ENCODE measurements at places on chromosomes 2 and 18. TPM values are rescaled to one million over a fixed set of nuclear protein-coding genes. Genes with fewer than 3 reads are reported as not detected.

STEAP3 gene
- total RNA-seq, result 27.4 TPM

GRCh38 chr18:37985126-37985525 is 419.5 kb upstream of the CELF4 start:
- no peaks in the 10 kb centered on the region for H3K4me1 ChIP-seq
- no peak for DNase-seq
- no peak overlapping the region for H3K27ac ChIP-seq
- no peak overlapping the region for H3K4me3 ChIP-seq
- H3K27me3 ChIP-seq, result no peaks in the 10 kb centered on the region

DNA sequence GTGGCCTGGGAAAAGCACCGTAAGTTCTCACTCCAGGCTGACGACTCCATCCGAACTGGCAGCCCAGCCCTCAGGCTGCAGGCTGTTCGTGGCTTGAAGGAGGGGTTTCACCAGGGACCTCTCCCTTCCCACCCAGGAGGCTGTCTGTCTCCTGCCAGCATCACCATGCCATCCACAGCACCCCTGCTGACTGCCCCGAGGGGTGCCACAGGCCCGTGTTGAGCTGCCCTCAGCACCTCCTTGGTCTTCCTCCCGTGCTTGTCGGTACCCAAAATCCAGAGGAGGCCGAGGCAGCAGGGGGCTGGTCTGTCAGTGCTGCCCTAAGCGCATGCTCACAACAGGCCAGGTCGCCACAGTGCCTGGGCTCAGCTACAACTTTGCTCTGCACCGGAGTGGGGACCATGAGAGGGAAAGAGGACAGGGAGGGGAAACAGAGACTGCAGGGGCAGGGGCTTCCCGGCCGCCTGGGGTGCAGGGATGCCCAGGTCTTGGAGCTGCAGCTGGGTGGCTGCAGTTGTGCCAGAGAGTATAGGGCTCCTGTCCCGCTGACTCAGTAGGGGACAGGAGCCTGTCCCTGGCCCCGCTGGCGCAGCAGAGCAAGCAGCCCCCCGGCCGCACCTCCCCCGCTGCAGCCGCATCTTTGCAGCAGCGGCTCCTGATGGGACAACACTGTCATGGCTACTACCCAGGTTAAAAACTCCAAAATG is 963.7 kb upstream of the CRIM1 start:
- H3K4me3 ChIP-seq, result no peak overlapping the region
- DNase-seq, result peak; percentile 8
- no peaks in the 10 kb centered on the region for H3K4me1 ChIP-seq
- H3K27ac ChIP-seq, result no peak overlapping the region
- no peaks in the 10 kb centered on the region for H3K27me3 ChIP-seq

ANKRD30B gene
- 11.5 TPM for total RNA-seq

DNA sequence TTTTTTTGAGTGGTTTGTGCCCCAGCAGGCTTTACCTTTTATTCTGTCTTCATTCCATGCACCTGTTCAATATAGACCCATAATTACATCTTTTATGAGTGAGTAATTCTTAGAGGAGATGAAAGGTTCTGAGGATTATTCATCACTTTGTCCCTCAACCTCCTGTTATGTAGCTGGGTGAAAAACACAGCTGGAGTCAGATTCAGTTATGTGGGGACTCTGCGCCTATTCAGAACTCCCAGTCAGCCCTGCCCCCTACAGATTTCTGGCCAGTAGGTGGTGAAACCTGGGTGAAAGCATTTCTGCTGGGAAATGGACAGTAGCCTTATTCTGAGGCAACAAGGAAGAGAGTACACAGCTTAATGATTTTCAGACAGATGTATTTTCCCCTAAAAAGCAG is 107.8 kb downstream of the MGAT5 start:
- H3K4me1 ChIP-seq, result no peaks in the 10 kb centered on the region
- no peak for DNase-seq
- H3K4me3 ChIP-seq, result no peak overlapping the region
- no peak overlapping the region for H3K27ac ChIP-seq
- H3K36me3 ChIP-seq, result peaks cover 3% of the 10 kb centered on the region
- no peaks in the 10 kb centered on the region for H3K27me3 ChIP-seq

DSC1 gene
- not detected for total RNA-seq

DNA sequence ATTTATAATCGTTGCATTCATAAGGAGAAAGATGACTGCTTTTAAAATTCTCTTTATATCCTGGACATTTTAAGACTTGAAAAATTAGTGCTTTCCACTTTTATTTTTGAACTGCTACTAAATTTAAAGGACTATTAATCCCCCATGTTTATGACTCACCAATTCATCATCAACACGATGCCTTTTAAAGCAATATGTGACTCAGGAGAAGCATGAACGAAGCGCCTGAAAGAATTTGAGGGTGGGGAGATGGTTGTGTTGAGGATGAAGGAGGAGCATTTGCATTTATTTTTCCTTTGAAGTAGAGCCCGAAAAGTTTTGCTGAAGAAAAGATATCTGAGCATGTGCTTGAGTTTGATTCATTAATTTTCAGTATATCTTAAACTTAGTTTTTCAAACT is 192.2 kb upstream of the LRRTM1 start:
- DNase-seq, result no peak
- peaks cover 7% of the 10 kb centered on the region for H3K4me1 ChIP-seq
- no peak overlapping the region for H3K4me3 ChIP-seq

DNA sequence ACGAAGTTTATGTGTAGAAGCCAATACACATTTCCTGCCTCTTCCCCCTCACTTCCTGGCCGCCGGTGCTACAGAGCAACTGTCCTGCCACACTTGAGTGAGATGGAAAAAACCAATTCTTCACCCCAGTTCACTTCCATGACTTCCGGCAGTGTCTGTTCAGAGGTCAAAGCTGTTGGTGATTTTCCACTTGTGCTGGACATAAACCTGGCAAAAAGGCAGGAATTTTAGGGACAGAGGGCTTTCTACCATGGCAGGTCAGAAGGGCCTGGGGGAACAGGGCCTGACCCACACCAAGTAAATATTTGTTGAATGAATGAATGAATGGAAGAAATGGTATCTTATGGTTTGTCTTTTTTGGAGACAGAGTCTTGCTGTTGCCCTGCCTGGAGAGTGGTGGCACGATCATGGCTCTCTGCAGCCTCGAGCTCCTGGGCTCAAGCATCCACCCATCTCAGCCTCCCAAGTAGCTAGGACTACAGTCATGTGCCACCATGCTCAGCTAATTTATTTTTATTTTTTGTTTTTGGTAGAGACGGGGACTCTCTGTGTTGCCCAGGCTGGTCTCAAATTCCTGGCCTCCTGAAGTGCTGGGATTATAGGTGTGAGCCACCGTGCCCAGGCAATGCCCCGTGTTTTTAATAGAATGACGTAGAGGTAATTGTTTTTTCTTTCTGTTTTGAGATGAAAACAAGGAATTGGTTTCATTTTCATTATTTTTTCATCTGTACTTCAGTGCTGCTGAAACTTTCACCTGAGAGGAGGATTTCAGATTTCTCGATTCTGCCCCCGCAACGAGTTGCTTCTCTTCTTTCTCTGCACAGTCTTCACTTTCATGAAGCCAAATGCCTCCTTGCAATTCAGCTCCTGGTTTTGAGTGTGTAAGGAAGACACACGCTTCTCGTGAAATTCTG is 48.0 kb upstream of the LPIN2 start:
- H3K36me3 ChIP-seq, result no peaks in the 10 kb centered on the region
- no peak overlapping the region for H3K4me3 ChIP-seq
- no peaks in the 10 kb centered on the region for H3K4me1 ChIP-seq
- H3K27ac ChIP-seq, result no peak overlapping the region

DNA sequence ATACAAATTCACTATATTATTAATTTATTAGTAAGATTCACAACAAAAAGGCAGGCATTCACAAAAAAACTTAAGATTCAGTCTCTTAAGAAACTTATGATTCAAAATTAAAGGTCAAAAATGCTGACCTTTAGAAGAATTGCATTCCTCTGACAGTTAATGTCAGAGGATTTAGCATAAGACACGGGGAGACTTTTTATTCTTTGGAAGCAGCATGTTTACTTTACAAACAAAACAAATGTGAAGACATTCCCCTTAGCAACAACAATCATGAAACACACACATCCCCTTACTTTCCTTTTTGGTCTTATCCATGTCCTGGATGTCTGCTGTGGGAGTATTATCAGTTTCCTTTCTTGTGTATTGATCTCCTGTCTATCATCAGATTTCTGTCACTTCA is 117.1 kb downstream of the RAD51AP2 start:
- H3K4me1 ChIP-seq, result no peaks in the 10 kb centered on the region
- no peaks in the 10 kb centered on the region for H3K36me3 ChIP-seq
- H3K27me3 ChIP-seq, result no peaks in the 10 kb centered on the region
- H3K27ac ChIP-seq, result no peak overlapping the region
- DNase-seq, result no peak
- H3K4me3 ChIP-seq, result no peak overlapping the region

- no peak overlapping the region for H3K4me3 ChIP-seq
- H3K27ac ChIP-seq, result no peak overlapping the region
- no peak for DNase-seq
- H3K36me3 ChIP-seq, result no peaks in the 10 kb centered on the region
- H3K4me1 ChIP-seq, result no peaks in the 10 kb centered on the region
These were observed 253.4 kb downstream of the HDAC4 start for GRCh38 chr2:239147376-239147775.

DNA sequence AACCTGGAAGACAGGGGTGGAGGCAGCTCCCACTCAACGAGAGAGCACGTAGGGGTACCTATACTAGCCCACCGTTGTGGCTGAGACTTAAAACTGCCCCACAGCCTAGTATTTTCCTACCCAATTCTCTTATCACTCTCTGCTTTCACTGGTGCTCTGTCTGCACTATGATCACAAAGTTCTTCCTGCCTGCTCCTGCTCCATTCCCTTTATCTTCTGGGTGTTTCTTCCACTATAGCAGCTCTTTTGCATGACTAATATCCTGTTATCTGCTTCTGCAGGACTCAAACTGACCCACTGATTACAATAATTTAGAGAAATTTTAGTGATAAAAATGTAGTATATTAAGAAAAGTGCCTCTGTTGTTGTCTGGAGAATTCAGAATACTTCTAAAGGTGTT is 184.8 kb downstream of the LRP1B start:
- DNase-seq, result no peak
- no peaks in the 10 kb centered on the region for H3K27me3 ChIP-seq
- no peaks in the 10 kb centered on the region for H3K36me3 ChIP-seq
- H3K4me1 ChIP-seq, result no peaks in the 10 kb centered on the region

BCL2 gene
- total RNA-seq, result 11.9 TPM

GRCh38 chr2:205683502-205684367 is 1.4 kb downstream of the NRP2 start:
- peaks cover 45% of the 10 kb centered on the region for H3K4me1 ChIP-seq
- no peaks in the 10 kb centered on the region for H3K36me3 ChIP-seq
- peak; percentile 88 for DNase-seq
- H3K27ac ChIP-seq, result peak overlapping the region; percentile 80
- no peaks in the 10 kb centered on the region for H3K27me3 ChIP-seq
- H3K4me3 ChIP-seq, result peak overlapping the region; percentile 84

DNA sequence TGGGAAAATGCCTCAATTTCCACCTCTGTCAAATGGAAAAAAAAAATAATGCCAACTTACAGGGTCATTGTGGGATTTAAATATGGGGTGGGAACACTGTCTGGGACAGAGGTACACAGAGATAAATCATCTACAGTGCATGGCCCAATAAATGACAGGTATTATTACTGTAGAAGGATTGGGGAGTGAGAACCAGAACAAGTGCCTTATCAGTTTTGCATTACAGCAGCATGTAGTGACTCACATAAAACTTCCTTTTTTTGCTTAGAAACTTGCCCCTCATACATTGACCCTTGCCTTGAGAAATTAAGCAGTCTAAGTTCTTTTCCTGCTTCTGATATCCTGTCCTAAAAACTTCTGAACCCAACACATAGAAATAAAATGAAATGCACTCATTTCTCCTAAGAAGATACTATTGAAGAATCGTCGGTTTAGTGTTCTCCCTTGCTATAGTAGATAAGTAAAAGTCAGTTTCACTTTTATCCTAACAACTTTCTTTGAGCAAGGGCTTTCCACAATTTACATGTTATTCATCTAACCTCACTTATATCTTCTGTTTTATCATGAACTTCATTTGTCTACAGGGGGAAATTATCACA is 121.0 kb upstream of the HAAO start:
- H3K4me1 ChIP-seq, result peaks cover 11% of the 10 kb centered on the region
- H3K36me3 ChIP-seq, result no peaks in the 10 kb centered on the region
- H3K27me3 ChIP-seq, result no peaks in the 10 kb centered on the region
- no peak for DNase-seq
- H3K27ac ChIP-seq, result no peak overlapping the region

Data from osteoblast (primary cell).